Stimulated activated CD4-positive, alpha-beta T cell treated with anti-CD3 and anti-CD28 coated beads, TNF-alpha, amount 100 ng/mL, for 4 hours (primary cell): ENCODE measurements at places on chromosomes 2 and 18.

DNA sequence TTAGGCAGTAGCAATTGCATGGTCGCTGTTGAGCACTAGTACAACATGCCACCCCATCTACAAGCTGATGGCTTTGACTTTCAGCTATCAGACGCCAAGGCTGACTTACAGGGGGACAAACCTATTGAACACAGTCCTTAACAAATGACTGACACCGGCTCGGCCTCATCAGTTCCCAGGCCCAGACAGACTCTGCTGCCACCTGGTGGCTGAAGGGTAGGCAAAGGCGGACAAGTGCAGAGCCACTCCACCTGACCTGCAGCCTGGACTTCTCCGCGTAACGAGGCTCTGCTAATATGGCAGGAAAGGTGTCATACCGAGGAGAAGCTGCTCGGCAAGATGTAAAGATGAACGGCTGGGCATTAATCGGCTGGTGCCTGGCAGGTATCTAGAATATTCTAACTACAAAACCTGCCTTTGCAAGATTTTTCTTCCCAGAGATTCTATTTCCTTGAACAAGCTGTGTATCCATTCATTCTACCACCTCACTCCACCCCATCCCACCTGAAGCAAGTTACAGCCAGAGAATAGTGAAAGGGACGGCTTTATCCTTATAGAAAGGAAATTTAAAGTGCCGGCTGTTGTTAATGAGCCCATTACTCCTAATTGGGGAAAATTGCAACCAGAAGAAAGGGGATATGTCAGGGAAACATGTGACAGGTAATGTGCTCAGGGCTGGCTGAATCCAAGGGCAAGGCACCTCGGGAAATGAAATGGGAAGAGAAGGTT is 67.4 kb downstream of the STEAP3 start:
- DNase-seq: peak; percentile 62

DNA sequence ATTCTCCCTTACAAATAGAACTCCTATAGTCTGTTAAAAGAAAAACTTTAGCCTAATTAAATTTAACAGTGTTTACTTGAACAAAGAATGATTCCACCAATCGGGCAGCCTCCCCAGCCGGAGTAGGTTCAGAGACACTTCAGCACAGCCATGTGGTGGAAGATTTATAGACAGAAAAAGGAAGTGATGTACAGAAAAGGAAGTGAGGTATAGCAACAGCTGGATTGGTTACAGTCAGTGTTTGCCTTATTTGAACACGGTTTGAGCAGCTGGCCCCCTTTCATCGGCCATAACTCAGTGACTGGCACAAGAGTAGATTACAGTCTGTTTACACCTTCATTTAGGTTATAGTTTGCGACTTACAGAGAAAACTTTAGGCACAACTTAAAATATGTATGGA is 2.1 kb upstream of the SKA1 start:
- DNase-seq: no peak

- DNase-seq: no peak
These were observed 11.5 kb downstream of the IGFBP5 start for GRCh38 chr2:216683846-216684245.

GRCh38 chr2:14936426-14936825 is 303.9 kb downstream of the LRATD1 start:
- no peak for DNase-seq

DNA sequence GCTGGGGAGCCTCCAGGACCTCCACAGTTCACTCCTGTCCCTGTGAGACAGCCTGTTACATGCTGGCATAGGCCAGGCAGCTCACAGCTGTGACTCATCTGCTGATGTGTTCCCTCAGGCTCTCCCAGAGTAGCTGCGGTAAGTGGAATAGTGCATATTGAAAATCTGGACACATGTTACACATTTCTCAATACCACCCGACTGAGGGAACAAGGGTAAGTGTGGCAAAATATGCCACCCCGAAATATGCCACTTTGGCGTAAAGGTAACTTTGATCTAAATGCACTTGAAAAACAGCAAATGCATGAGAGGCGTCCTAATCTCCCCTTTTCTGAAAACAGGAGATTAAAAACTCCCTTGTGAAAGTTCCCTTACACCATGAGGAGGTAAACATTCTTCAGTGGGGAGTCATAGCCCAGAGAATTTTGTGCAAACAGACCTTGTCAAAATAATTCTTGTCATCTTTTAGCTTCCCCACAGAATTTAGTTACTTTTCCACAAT is 557.9 kb downstream of the CCDC85A start:
- no peak for DNase-seq

DNA sequence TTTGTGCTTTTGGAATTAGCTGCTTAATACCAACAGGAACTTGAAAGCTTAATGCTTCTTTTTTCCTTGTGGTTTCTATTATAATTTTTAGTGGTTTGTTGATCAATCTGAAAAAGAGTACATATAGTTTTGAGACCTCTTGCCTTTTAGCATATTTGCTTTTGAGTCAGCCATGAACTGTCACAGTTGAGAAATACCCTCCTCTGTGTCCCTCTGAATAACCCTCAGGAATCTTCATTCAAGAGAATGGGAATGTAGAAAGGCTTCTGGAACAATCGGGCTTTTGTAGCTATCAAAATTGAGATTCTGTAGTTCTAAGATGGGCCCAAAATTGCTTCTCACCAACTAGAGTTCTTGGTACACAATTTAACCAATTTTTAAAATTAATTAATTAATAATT is 451.1 kb upstream of the TRIB2 start:
- DNase-seq: no peak

DNA sequence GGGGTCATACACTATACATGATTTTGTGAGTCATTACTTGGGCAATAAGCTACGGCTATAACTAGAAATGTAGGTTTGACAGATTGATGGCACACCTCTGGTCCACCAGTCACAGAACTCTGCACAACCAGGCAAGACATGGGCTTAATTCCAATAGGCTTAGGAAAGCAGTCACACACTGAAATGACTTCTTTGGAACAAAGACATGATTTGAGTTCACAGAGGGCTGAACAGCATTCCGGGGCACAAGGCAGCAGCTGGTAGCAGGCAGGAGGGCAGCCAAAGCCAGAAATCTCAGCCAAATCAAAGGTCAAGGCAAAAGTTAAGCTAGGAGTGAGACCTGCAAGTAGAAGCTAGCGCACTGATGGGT is 27.4 kb downstream of the FABP1 start:
- DNase-seq: no peak
